Dorsolateral prefrontal cortex (tissue), 122 donors: ENCODE measurements at places on chromosomes 5 and 9.

DNA sequence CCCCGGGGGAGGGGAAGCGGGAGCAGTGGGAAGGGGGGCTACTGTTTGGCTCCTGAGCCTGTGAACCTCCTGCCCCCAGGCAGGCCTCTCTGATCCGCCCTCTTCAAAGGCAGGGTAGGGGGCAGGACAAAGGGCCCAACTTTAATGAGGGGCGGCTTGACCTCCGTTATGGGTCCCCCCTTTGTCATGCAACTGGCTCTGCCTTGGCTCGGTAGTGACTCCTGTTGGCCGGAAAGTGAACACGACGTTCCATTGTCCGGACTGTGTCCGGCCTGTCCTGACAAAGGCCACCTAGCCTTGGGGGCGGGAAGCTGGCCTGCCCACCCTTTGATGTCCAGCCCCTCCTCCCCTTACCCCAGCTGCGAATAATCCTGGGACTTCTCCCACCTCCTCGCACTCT lies 1.3 kb downstream of the CDX1 start:
- no peak for DNase-seq

DNA sequence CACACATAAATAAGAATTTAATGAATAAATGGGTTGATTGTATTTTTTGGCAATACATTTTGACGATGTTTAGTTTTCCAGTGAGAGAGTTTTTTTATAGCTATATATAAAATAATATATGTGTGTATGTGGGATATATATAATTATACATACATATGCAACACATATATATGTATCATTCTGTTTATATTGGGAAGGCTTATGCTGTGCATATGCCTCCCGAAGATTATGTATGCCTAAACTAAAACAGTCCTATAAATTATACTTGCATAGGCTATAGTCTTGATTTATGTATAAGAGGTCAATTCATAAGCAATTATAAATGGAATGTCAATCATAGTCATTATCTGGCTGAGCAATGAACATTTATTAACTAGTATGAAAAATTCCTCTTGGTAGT lies 151.3 kb upstream of the HMHB1 start:
- no peak for DNase-seq

- DNase-seq: no peak
These were observed 179.6 kb upstream of the PITX1 start for GRCh38 chr5:135213466-135214239.

- DNase-seq: no peak
These were observed 311.5 kb downstream of the COX7C start for GRCh38 chr5:86929123-86929766.

DNA sequence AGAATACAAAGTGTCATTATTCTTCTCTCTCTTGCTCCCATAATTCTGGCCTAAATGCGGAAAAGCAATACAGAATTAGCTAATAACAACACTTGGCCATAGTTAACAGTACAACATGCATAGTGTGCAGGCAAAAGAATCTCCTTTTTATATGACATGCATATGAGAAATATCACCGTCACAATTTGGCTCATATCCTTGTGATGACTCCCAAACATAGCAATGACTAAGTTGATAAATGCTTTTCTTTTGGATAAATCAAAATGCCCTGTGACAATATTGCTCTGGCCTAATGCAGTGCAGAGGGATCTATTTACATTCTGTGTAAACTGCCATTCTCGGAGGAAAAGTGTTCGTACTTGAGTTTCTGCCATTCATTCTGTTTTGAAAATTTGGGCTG lies 121.9 kb upstream of the GHR start:
- DNase-seq: no peak

GRCh38 chr5:96259151-96259772 lies 173.8 kb downstream of the PCSK1 start:
- no peak for DNase-seq

- peak; percentile 16 for DNase-seq
These were observed 558.5 kb downstream of the DMRTA1 start for GRCh38 chr9:23005156-23005555.

GRCh38 chr9:118701985-118702384 lies 667.2 kb downstream of the BRINP1 start:
- DNase-seq: no peak

DNA sequence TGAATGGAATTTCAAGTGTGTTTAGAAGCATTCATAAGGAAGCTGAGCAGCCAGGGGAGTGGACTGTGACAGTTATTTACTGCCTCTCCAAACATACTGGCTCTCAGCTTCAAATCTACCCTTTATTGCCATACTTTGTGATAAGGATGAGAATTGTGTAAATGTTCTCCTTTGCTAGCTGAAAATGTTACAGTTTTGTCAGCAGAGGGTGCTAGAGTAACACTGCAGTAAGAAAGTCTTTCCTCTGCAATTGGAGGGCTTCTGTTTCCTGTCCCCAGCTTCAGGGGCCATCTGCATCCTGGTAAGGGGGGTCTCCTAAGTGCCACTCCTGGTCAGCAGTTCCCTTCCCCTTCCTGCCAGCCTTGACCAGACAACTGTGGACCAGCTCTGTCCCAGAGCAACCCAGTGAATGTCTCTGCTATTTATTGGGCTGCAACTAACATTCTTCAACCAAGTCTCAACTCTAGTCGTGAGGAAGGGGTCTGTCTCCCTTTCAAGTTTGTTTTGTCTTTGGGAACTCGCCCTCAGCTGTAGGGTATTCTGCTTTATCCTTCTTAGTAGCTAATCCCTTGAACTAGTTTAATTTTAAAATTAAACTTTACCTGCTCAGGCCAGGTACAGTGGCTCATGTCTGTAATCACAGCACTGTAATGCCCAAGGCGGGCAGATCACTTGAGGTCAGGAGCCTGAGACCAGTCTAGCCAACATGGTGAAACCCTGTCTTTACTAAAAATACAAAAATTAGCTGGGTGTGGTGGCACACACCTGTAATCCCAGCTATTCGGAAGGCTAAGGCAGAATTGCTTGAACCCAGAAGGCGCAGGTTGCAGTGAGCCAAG lies 45.3 kb downstream of the RAPGEF6 start:
- DNase-seq: no peak

DNA sequence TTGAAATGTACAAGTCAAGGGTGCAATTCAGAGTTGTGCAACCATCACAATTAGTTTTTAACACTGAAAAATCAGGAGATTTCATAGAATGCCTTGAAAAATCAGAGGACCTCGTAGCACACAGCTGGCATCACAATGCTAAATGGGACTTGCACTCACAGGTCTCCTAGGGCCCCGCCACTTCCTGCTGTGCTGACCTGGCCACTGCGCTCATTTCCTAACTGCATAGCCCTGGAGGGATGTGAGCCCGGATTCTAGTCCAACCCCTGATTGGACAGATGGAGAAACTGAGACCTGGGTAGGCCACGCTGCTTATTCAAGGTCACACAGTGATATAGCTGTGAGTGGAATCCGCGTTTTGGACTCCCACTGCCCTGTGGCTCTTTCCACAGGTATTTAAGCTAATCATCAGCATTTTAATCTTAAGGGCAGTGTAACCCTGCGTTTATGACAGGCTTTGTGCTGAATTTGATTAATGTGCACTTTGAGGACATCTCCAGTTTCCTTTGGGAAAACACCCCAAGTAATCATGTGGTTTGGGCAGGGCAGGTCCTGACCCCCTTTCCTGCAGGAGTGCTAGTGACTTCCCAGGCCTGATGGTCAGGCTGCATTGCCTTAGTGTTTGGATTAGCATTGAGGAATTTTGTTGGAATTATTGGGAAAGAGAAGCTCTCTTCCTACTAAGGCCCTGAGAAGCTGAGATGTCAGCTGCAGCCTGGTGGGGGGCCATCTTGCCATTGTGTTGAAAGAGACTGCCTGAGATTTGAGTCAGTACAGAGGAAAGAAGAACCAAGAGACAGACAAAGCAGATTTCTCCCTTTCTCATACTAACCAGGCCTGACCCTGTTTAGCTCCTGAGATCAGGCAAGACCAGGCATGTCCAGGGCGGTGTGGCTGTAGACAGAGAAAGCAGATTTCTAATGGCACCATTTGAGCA lies 36.2 kb downstream of the STC2 start:
- DNase-seq: no peak

DNA sequence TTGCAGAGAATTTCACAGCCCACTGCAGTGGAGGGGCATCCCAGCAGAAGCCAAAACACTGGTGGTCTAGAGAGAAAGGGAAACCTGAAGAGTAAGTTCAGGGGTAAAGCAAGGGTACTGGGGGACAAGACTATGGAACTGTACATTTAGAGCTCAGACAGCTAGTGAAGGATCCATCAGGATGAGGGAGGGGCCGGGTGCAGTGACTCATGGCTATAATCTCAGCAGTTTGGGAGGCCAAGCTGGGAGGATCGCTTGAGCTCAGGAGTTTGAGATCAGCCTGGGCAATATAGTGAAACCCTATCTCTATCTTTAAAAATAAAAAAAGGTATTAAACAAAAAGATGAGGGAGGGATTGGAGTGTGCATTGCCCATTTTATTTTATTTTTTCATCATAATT lies 7.8 kb upstream of the ANKH start:
- DNase-seq: no peak

DNA sequence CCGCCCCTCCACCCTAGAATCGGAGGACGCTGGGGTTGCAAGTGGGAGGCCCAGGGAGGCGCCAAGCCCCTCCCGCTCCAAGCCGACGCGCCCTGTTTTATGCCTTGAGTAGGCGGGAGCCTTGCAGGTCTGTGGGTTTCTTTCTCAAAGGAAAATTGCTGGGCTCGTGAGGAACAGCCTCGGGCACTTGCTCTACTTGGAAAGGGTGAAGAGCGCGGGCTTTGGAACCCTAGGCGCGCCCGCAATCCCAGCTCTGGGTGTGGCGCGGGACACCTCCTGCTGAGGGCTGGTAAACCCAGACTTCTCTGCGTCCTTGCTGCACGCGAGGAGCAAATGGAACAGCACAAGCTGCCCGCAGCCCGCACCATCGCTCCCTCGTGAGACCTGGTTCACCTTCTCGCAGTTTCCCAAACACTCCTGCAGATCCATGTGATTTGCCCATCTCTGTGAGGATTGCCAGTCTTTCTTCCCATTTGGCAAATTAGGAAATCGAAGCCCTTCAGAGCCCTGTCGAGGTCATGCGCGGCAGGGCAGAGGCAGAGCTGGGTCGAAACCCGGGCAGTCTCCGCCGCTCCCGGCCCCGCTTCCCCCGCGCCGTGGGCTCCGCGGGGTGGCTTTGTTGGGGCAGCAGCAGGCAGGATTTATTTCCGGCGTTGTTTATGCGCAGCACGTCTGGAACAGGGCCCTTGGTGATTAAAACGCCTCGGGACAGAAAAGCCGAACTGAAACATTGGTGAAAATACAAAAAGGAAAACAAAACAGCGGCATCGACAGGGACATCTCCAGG lies 98.4 kb upstream of the CPLX2 start:
- DNase-seq: no peak

GRCh38 chr5:15573590-15573989 lies 73.6 kb downstream of the FBXL7 start:
- no peak for DNase-seq
